NCI-H1048 (cell line): ENCODE measurements at places on chromosomes 2 and 18.
A peak's percentile ranks its signal among the peaks of the same experiment; 100 is the strongest.

- DNase-seq: no peak
These were observed 24.3 kb downstream of the CRIM1 start for GRCh38 chr2:36379710-36380448.

DNA sequence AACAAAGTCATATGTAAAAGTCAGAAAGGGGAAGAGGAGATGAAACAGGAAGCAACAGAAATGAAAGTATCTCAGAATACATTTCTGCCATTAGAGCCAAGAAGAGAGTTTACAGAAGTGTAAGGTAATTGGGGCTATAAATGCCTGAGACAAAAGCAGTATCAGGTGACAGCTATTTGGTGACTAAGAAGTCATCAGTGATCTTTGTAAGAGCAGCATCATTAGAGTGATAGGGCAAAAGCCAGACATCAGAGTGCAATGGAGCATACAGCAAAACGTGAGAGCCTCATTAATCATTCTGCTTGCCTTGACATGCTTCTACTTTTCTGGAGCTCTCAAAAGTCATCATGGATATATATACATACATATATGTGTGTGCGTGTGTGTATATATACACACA is 804.7 kb upstream of the PIK3C3 start:
- DNase-seq: no peak

GRCh38 chr2:136175868-136176267 is 57.9 kb upstream of the CXCR4 start:
- DNase-seq: no peak

- DNase-seq: no peak
These were observed 78.2 kb upstream of the DAPL1 start for GRCh38 chr2:158716921-158717320.

- no peak for DNase-seq
These were observed 330.2 kb upstream of the FANCL start for GRCh38 chr2:58571181-58571852.

GRCh38 chr18:55458456-55459203 is 129.4 kb downstream of the TCF4 start:
- DNase-seq: peak; percentile 16
